RWPE2 (cell line): ENCODE measurements at places on chromosomes 5 and 9.

- DNase-seq: no peak
These were observed 164.6 kb downstream of the ROR2 start for GRCh38 chr9:91785447-91785842.

GRCh38 chr9:92292338-92293074 lies 991 bp downstream of the IARS1 start:
- DNase-seq: no peak

GRCh38 chr9:21996438-21996837 lies 1.8 kb downstream of the CDKN2B-AS1 start:
- no peak for DNase-seq

DNA sequence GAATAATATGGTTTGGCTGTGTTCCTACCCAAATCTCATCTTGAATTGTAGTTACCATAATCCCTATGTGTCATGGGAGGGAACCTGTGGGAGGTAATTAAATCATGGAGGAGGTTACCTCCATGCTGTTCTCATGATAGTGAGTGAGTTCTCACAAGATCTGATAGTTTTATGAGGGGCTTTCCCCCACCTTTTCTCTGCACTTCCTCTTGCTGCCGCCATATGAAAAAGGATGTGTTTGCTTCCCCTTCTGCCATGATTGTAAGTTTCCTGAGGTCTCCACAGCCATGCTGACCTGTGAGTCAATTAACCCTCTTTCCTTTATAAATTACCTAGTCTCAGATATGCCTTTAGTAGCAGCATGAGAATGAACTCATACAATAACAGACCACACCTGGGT lies 63.7 kb upstream of the PRR16 start:
- no peak for DNase-seq

DNA sequence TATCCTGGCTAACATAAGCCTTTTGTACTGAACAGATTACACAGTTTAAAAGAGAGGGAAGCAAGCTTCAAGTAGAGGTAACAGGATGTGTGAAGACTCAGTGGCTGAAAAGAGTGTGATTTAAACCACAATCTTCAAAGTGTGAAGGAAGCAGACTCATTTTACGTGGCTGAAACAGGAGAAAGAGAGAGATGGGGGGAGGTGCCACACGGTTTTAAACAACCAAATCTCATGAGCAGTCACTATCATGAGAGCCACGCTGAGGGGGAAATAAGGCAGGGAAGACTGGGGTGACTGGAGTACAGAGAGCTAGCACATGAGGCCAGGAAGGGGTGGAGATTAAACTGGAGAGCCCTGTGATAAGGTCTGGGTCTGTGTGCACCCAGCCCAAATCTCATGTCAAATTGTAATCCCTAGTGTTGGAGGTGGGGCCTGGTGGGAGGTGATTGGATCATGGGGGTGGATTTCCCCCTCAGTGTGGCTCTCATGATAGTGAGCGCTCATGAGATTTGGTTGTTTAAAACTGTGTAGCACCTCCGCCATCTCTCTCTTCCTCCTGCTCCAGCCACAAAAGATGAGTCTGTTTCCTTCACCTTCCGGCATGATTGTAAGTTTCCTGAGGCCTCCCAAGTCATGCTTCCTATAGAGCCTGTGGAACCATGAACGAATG lies 318.6 kb upstream of the CD180 start:
- DNase-seq: no peak

DNA sequence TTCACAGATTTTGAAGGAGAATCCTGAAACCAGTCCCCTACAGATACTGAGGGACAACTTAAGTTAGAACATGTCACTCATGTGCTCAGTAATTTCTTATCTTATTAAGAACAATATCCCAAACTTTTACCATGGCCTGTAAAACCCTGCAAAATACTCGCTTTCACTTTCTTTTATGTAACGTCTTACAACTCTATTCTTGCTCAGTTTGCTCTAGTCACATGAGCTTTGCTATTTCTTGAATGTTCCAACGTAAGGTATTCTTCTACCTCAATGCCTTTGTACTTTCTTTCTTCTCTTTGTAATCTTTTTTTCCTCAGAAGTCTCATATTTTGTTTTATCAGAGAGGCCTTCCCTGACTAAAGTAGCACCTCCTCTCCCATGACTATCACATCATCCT lies 14.1 kb downstream of the TMEM38B start:
- DNase-seq: no peak

GRCh38 chr5:14861123-14861765 lies 10.3 kb downstream of the ANKH start:
- DNase-seq: no peak
